Stimulated activated CD4-positive, alpha-beta T cell treated with anti-CD3 and anti-CD28 coated beads, Interleukin-12 subunit alpha, Interleukin-12 subunit beta, amount 100 ng/mL, for 24 hours (primary cell): ENCODE measurements at places on chromosomes 4 and X.
A peak's percentile ranks its signal among the peaks of the same experiment; 100 is the strongest.

- no peak for DNase-seq
Observed at GRCh38 chr4:48436318-48436717, 46.8 kb upstream of the SLC10A4 start.

DNA sequence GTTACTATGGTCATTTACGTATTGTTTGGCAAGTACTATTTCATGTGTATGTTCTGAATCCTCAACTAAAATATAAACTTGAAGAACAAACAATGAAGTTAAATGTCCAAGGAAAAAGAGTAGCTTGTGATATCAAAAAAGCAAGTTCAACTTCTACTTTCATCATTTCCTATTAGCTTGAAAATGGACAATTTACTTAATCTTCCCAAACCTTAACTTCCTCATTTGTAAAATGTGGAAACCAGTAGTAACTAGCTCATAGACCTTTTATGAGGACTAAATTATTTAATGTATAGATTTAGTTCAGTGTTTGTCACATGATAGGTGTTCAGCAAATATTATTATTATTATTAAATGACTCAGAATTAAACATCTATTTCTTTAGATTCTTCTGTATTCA lies 276.8 kb upstream of the TET2 start:
- DNase-seq = no peak

DNA sequence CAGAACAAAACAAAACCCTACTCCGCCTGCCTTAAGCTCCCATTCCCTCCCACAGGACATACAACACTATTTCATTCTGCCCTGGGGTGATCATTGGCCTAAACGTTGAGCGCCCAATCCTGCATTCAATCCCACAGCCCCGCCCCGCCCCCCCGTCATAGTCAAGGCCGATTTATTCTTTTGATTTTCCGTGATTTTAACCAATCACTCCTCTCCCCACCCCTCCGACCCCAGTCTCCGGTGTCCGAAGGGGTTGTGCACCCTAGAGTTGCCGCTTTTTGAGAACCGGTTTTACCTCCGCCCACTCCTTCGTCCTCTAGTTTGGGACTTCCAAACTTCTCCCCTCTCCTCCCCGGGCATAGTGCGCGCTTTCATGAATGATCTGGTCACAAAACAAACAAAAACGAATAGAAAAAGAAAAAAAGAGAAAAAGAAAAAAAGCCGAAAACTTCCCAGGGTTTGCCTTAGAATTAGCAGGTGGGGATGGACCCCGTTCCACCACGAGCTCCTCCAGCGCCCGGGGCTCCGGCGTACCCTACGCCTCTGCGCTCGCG lies 446 bp upstream of the UBE2A start:
- DNase-seq = no peak

DNA sequence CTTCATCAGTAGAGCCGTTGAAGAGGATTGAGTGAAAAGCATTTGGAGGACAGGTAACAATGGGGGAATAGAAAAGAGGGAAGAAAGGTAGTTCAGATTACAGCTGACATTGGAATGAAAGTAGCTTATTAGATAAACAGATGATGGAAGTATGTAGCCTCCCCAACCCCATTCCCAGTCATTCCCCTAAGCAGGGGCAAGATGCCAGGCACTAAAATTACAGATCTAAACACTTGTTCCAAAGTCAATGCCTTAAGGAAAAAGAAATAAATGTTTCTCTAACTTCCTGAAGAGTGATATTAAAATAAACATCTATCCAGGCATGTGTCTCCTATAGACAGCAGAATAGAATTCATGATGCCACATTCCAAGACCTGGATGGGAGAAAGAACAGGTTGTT lies 350.8 kb downstream of the PDGFC start:
- DNase-seq = no peak

DNA sequence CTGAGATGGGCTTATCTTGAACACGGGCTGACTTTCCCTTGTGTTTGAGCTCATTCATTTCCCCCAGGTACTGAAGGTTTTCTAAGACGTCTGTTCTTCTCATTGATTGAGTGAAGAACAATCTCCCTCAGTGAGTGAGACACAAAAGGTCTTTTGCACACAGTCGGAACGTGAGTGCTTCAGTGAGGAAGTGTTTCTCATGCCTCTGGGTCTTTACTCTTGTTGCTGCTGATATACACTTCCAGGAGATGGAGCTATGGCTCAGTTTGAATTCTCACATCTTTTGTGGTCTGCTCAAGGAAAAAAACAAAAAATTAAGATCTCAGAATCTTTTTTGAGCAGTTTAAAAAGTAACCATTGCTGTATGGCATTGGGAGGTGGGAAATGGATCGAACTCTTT lies 981.9 kb upstream of the TENM3 start:
- no peak for DNase-seq

DNA sequence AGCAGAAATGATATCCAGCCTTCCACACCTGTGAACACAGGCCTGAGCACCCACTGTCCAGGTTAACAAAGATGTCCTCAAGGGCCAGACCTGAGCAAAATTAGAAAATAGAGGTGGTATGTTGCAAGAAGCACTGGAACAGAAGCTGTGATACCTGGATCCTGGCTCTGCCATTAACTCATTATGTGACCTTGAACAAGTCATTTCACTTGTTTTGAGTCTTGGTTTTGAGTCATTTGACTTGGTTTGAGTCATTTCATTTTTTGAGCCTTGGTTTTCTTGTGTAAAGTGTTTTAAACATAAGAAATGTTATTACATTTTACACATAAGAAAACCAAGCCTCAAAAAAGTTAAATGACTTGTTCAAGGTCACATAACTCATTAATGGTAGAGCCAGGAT lies 2.9 kb upstream of the NWD2 start:
- DNase-seq = no peak

- no peak for DNase-seq
Observed at GRCh38 chrX:6917666-6918065, 229.8 kb upstream of the STS start.

DNA sequence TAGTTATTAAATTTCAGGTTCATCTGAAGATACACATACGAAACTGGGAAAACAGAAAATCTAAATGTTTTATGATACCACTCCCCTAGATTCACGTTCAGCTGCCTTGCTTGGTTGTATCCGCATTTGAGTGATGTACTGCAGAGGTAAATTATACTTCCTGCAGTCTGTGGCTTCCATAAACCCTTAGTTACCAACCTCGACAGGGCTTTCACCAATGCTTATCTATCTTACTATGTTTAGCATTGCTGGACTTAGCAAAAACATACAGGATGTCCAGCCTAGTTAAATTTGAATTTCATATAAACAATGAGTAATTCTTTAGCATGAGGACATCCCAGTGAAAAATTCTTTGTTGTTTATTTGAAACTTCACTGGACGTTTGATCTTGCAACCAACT lies 108.8 kb downstream of the TMA16 start:
- DNase-seq = no peak

DNA sequence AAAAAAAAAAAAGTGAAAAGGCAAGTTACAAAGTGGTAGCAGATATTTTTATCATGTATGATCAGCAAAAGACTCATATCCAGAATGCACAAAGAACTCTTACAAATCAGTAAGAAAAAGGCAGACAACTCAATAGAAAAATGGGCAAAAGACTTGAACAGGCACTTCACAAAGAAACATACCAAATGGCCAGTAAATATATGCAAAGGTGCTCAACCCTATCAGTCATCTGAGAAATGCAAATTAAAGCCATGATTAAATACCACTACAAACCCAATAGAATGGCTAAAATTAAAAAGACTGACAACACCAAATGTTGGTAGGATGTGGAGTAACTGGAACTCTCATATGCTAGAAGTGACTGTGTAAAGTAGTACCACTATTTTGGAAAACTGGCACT lies 45.4 kb downstream of the CHST7 start:
- no peak for DNase-seq

GRCh38 chrX:37685381-37686359 lies at the start of gene XK:
Gene XK (plus strand): TSS chrX:37685791. CDS start chrX:37685962, 171 bp downstream.
- peak; percentile 9 for DNase-seq

GRCh38 chr4:80948995-80949394 lies 81.5 kb upstream of the BMP3 start:
- no peak for DNase-seq

- DNase-seq = no peak
Observed at GRCh38 chrX:117407449-117408150, 709.0 kb downstream of the KLHL13 start.

- no peak for DNase-seq
Observed at GRCh38 chr4:94767446-94767845, 9.7 kb downstream of the BMPR1B start.

DNA sequence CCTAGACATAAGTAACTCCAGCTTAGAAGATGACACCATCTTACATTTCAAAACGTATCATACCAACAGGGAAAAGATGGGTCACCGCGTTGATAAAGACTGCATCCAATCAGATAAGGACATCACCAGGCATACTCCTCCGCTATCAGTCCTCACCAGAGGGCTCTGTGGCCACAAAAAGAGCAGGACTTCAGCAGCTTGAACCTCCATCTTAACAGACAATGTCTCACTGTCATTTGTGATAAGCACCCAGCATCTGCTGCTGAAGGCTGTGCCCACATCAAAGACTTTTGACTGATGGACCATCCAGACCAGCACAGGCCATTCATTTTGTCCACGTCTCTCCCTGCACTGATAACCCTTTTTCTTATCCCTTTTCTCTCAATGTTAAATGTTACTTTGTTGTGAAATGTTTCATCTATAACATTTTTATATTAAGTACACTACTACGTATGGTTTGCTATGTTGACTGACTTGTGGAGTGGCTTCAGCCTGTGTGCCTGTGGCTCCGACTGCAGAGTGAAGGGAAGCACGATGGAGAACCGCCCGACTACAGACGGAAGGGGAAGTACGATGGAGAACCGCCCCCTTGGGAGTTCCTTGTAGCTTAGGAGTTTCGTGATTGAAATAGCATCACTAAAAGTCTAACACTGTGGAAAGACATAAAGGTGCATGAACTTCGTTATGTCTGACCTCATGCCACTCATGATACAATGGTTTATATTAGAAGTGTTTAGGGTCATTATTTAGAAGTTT lies 595.4 kb upstream of the AGA start:
- DNase-seq = no peak

- DNase-seq = no peak
Observed at GRCh38 chrX:24796204-24796603, 102.5 kb downstream of the POLA1 start.

DNA sequence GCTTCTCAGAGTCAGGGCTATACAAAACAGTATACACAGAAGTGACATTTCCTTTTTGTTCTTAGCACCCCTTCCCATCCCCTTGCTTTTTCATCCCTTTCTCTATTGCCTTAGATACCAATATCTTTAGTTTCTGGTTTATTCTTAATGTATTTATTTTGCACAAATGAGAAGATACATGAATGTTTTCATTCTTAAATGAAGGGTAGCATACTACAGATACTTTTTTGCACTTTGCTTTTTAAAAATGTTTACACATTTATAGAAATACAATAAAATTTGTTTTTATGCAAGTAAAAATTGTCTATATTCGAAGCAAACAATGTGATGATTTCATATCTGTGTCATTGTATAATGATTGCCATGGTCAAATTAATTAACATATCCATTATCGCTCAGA lies 33.1 kb downstream of the TSPAN7 start:
- DNase-seq = no peak

GRCh38 chr4:122450847-122451246 lies 5.7 kb downstream of the IL2 start:
- DNase-seq = peak; percentile 41

DNA sequence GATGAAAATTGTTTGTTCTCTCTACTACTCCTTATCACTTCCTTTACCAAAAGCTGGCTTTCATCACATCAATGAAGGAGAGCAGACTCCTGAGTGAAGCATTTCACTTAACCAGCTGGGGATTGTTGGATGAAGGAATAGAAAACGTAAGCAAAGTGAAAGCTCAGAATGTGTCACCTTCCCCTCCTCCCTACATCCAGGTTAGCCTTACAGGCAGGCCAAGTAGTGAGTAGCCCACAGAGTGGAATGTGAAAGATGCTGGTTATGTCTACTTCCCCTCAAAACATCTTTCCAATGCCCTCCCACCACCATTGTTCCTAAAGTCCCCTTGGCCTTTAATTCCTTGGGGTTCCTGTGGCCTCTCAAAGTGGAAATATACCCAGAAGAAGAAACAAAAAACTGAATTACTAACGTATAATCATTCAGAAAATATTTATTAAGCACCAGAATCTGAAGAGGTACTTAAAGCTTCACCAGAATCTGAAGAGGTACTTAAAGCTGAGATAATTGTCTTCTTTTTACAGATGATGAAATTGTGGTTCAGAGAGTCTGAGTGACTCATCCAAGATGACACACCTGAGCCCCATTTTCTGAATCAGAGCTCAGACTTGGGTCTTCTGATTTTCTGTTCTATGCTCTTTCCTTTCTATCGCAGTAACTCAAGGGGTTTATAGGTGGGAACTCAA lies 6.5 kb downstream of the P2RY4 start:
- no peak for DNase-seq
